ENCODE measurements at places on chromosomes 13 and 19.

DNA sequence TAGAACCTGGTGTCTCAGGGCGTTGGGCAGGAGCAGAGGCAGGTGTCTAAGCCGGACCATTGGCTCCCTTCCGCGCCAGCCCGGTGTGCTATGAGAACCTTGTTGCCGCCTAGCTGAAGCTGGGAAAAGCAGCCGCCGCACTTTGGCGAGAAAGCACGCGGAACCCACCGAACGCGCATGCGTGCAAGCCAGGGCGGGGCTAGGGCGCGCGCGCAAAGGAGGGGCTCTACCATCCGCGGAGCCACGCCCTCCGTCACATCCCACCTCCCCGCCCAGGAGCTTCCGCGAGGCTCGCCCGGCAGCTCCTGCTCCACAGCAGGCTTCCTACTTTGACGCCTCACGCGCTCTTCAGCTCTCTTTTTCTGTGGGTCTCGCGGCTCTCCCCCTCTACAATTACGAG is 51.3 kb downstream of the WDR87 start:
- no peaks in the 10 kb centered on the region for H3K4me1 ChIP-seq
- H3K36me3 ChIP-seq: no peaks in the 10 kb centered on the region

- no peak overlapping the region for H3K4me3 ChIP-seq
- peaks cover 19% of the 10 kb centered on the region for H3K36me3 ChIP-seq
- peaks cover 7% of the 10 kb centered on the region for H3K4me1 ChIP-seq
- no peaks in the 10 kb centered on the region for H3K27me3 ChIP-seq
- no peak for DNase-seq
Observed at GRCh38 chr13:97333983-97334382, 100.0 kb upstream of the RAP2A start.

- no peaks in the 10 kb centered on the region for H3K27me3 ChIP-seq
- no peaks in the 10 kb centered on the region for H3K4me1 ChIP-seq
- no peak overlapping the region for H3K4me3 ChIP-seq
- DNase-seq: no peak
Observed at GRCh38 chr13:38914070-38914469, 76.6 kb downstream of the STOML3 start.

DNA sequence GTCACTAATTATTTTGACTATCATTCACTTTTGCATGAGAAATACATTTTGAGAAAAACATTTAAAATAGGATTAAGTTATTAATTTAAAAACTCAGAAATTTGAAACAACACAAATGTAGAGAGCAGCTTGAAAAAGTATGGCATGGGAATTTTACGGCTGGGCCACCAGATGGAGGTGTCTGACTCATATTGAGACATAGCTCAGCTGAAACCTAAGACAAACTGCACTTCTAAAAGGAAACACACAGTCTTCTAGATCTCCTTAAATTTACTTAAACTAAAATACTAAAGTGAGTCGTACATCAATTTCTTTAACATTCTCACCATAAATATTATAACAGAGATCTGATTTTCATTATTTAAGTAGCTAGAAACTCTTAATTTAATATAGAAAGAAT is 41.9 kb upstream of the POSTN start:
- peak; percentile 86 for DNase-seq
- no peak overlapping the region for H3K27ac ChIP-seq
- H3K4me1 ChIP-seq: peaks cover 4% of the 10 kb centered on the region
- no peaks in the 10 kb centered on the region for H3K27me3 ChIP-seq
- no peaks in the 10 kb centered on the region for H3K36me3 ChIP-seq
- H3K4me3 ChIP-seq: no peak overlapping the region

DNA sequence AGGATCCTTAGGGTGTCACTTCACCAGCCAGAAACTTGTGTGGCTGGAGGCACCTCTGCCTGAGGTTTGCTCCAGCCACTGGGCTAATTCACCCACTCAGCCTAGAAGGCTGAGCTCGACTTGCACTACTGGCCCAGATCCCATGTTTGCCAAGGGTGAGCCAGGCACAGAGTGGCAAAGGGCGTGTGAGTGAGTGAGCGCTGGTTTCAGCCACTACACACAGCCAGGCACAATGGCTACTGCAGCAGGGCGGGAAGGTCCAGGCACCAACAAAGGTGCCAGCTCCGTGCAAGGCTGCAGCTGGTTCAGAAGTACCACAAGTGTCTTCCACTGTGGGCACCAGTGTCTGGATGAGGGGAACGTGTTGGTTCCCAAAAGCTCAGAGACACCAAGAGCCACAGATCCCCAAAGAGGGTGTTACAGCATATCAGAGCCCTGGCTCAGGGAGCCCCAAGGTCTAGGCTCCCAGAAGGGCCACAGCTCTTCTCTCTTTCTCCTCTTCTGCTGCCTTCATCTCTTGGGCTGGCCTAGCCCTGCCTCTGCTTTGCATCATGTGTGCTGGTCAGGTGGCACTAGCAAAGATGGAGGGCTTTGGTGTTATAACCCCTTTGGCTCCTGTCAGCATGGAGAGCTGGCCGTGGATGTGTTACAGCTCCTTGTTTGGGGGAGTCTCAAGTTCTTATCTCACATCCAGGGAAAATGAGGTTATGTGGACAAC is 736.3 kb upstream of the KLHL1 start:
- no peak overlapping the region for H3K4me3 ChIP-seq
- H3K36me3 ChIP-seq: no peaks in the 10 kb centered on the region
- H3K27ac ChIP-seq: no peak overlapping the region
- no peaks in the 10 kb centered on the region for H3K27me3 ChIP-seq
- H3K4me1 ChIP-seq: no peaks in the 10 kb centered on the region

GRCh38 chr13:42048684-42049453 is 421 bp downstream of the DGKH start:
- no peaks in the 10 kb centered on the region for H3K4me1 ChIP-seq
- no peaks in the 10 kb centered on the region for H3K27me3 ChIP-seq
- peak overlapping the region; percentile 75 for H3K27ac ChIP-seq
- peak; percentile 78 for DNase-seq
- H3K4me3 ChIP-seq: peak overlapping the region; percentile 96
- H3K36me3 ChIP-seq: no peaks in the 10 kb centered on the region

DNA sequence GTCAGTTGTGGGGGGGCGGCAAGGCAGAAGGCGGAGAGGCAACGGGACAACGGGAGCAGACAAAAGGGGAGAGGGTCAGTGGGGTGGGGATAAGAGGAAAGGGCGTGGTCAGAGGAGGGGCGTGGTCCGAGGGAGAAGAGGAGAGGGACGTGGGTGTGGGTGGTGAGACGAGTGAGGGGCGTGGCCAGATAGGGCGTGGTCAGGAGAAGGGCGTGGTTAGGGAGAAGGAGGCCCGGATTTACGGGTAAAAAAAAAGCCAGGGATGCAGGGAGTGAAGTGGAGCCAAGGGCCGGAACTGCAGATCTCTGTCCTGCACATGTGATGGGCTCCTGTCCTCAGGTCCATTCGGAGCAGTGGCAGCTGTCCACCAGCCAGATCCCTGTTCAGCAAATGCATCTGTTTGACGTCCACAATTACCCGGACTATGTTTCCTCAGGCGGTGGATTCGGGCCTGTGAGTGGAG is 21.5 kb downstream of the CPT1C start:
- H3K27me3 ChIP-seq: no peaks in the 10 kb centered on the region
- peak; percentile 1 for DNase-seq
- H3K4me3 ChIP-seq: no peak overlapping the region
- H3K4me1 ChIP-seq: peaks cover 2% of the 10 kb centered on the region
- peaks cover 26% of the 10 kb centered on the region for H3K36me3 ChIP-seq
- H3K27ac ChIP-seq: no peak overlapping the region

DNA sequence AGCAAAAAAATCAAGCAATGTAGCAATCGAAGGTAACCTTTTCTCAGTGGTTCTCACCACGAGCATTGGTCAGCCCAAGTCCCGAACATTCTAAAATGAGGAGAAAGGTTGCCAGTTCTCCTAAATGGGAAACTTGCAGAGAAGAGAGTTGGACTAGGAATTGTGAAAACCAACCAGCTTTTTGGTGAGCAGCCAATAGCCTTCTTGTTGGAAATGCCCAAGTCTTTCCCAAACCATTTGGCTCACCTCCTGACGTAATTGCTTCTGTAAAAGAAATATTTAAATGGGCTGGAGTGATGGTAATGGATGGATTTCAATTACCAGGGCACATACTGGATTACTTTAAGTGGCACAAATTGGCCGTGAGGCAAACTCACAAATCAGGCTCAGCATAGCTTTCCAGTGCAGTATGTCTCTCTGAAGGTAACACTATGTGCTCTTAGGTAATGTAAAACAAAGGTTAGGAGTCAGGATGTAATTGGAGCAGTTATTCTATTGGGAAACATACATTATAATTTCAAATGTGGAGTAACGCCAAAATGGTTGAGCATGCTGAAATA is 423.2 kb downstream of the KLF5 start:
- no peak for DNase-seq
- H3K4me1 ChIP-seq: no peaks in the 10 kb centered on the region
- no peaks in the 10 kb centered on the region for H3K27me3 ChIP-seq
- H3K27ac ChIP-seq: no peak overlapping the region

Measured in IMR-90 (cell line).